Activated CD8-positive, alpha-beta memory T cell treated with anti-CD3 and anti-CD28 coated beads for 4 hours (primary cell): ENCODE measurements at places on chromosomes 7 and 10.

DNA sequence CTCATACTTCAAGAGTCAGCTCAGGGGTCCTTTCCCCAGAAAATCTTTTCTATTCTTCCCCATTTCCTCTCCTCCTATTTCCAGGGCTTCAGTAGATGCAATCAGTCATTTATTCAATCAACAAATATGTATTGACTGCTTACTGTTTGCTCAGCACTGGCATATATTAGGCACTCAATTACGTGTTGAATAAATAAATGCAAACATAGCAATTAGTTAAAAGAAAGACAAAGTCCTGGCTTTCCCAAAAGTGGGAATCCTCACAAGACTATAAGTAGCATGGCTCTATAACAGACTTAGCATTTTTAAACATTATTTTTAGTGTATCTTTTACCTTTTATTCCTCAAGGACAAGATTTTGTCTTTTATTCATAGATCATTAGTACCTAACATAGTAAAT, 111.6 kb downstream of the CHCHD3 start:
- no peak for DNase-seq

DNA sequence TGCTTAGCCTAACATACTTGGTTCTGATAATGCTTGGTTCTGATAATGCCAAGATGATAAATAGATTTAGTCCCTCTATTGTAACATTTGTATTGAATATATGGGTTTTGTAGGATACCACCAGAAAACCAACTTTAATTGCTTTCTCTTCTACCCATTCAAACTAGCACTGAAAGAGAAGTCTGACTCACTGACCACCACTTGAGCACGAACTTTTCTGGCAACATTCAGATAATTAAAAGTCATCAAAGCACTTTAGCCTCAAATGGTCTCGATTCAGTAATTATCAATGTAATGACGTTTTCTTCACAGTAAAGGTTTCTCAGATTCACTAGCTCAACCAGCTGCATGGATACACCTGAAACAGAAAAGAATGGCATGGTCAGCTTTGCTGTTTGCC, 63.0 kb downstream of the HDAC9 start:
- DNase-seq, result no peak

- DNase-seq, result no peak
These were observed 61.6 kb upstream of the WDR11 start for GRCh38 chr10:120789303-120790203.

DNA sequence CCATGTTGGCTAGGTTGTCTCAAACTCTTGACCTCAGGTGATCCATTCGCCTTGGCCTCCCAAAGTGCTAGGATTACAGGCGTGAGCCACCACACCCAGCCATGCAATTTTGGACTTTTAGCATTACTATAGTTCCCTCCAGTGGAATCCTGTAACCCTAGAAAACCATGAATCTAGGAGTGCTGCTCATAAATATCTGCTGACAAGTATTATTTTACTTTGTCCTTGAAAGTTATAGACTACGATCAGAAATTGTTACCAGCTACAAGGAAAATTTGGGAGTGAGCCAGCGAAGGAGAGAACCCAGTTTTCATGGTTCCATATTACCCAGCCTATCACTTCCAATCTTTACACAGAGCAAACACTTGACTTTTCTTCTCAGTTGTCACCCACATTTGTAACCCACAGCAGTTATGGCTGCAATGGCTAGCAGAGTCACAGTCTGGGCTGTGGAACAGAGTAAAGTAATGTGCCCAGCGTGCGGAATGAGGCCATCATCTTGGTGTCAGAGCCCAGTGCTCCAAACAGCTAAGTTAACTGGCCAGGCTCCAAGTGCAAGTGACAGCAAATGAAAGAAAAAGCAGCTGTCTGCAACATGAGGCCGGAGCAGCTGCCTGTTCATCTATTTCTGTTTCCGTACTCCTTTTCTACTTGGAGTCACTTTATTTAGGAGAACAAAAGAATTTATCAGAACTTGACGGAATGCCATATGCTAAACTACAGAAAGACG, 29.9 kb downstream of the ZC3HC1 start:
- DNase-seq, result no peak

- no peak for DNase-seq
These were observed 156.3 kb downstream of the NEURL1 start for GRCh38 chr10:103649654-103650423.

- no peak for DNase-seq
These were observed 243.6 kb upstream of the RHOBTB1 start for GRCh38 chr10:61187601-61188000.

GRCh38 chr10:79927111-79927828, 21.6 kb downstream of the SFTPD start:
- no peak for DNase-seq
